Vagina (tissue), 2 donors: ENCODE measurements at places on chromosomes 2 and 18.

GRCh38 chr2:43890855-43891254 lies 52.1 kb downstream of the ABCG8 start:
- no peak for DNase-seq

GRCh38 chr2:71858071-71858470 lies 289.6 kb downstream of the CYP26B1 start:
- DNase-seq: no peak

DNA sequence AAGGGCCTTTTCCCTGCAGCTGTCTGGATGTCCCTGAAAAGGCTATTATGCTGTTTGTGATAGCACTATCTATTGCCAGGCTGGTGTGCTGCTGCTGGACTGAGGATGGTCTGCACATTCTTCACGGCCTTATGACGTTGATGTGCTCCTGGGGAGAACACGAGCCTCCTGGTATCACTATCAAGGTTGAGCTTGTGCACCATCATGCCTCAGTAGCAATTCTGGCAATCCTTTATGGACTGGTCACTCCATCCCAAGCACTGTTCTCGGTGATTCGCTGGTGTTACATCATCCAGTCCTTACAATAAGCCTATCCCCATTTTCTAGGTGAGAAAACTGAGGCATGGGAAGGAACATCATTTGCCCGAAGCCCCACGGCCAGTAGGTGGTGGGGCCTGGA lies 18.2 kb upstream of the CCBE1 start:
- no peak for DNase-seq

GRCh38 chr18:65255417-65255816 lies 495.4 kb upstream of the CDH7 start:
- no peak for DNase-seq

DNA sequence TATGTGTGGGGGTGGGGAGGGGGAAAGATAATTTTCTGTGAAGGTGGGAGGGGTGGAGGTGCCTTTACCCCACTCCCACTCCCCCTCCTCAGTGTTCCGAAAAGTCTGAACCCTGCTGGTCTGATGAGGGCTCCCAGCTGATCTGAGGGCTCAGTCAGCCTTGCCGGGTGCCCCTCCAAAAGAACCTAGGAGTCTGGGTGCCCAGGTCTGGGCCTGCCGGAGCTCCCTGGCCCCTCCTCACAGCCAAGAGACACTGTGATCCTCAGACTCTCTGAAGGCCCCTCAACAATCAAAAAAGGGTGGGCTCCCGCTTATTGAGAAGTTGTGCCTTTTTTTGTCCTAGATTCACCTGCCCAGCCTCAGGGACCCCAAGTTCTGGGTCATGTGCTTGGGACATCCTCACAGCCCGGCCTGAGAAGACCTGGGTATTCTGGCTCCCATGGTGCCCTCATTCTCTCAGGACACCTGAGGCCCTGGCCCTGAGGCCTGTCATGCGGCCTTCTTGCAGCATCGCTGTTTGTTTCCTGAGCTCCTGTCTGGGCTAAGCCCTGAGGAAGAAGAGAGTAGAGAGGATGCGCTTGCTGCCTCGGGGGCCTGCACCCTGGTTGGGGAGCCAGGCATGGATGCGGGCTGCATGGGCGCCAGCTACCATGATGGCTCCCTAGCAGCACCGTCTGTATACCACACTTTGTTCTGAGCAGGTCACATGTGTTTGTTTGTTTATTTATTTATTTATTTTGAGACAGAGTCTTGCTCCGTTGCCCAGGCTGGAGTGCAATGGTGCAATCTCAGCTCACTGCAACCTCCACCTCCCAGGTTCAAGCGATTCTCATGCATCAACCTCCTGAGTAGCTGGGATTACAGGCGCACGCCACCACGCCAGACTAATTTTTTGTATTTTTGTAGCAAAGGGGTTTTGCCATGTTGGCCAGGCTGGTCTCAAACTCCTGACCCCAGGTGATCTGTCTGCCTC lies 44.0 kb downstream of the SDC1 start:
- DNase-seq: no peak

- DNase-seq: no peak
These were observed 404.1 kb downstream of the ZEB2 start for GRCh38 chr2:144115739-144116291.

DNA sequence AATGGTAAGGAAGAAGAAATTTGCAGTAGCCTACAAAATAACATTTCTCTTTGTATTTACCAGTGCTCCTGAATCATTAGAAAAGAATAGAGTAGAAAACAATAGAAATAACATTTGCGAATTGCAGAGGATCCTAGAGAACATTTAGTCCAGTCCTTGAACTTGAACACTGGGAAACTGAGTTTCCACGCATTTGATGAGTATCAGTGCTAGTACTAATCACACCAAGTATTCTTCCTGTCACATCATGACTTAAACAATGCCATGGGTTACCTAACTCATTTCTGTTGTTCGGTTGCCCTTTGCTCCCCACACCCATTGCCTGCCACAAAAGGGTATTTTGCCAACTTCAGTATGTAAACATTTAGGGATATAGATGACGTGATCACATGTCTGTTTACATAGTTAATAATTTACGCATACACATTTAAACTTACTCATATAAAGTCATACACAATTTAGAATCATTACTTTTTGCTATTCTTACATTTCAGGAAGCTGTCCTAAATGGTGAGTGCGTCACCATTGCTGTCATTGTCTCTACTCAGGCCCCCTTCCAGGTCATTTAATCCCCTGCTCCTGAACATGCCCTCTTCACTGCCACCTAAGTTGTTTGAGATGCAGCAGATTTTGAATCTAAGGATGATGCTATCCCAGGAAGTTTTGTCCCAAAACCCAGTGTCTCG lies 42.3 kb downstream of the CRIM1 start:
- no peak for DNase-seq

DNA sequence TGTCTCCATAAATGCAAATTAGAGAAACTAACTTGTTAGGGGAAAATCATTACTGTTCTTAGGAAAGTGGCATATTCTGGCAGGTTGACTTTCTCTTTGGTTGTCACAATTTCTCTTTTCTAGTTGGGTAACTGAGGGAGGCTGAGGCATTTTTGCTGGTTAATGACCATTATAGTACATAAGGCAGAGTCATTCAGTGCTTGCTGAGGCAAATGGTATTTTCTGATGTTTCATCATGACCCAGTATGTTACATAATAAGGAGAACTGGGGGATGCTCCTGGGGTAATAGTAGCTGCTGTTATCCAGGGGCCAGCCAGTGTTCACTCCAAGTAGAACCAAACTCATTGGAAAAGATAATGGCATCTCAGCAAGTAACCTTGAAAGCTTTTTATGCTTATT lies 62.3 kb downstream of the ITGA6 start:
- no peak for DNase-seq

DNA sequence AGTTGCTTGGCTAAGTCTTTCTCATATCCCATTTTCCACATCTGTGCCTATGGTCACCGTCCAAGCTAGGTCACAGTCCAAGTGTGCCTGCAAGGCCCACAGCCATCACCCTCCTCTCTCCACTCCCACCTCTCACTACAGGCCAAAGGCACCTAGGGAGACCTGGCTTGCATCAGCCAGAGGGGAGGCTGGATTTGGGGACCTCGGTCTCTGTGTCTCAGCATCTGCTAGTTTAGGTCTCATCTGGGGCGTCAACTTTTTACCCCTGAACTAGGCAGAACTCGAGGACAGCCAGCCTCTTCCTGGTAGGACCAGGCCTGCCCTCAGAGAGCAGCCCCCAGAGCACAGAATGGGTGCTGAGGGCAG lies 217.1 kb downstream of the DYSF start:
- DNase-seq: no peak

- DNase-seq: no peak
These were observed 156.5 kb downstream of the NAPG start for GRCh38 chr18:10682368-10682714.

GRCh38 chr2:241310917-241311566 lies 4.4 kb downstream of the HDLBP start:
- no peak for DNase-seq

- no peak for DNase-seq
These were observed 262.8 kb upstream of the FANCL start for GRCh38 chr2:58503918-58504317.

- no peak for DNase-seq
These were observed 77.9 kb downstream of the DTNA start for GRCh38 chr18:34787931-34788532.

GRCh38 chr2:26559556-26559955 lies 81.6 kb downstream of the CIB4 start:
- no peak for DNase-seq

DNA sequence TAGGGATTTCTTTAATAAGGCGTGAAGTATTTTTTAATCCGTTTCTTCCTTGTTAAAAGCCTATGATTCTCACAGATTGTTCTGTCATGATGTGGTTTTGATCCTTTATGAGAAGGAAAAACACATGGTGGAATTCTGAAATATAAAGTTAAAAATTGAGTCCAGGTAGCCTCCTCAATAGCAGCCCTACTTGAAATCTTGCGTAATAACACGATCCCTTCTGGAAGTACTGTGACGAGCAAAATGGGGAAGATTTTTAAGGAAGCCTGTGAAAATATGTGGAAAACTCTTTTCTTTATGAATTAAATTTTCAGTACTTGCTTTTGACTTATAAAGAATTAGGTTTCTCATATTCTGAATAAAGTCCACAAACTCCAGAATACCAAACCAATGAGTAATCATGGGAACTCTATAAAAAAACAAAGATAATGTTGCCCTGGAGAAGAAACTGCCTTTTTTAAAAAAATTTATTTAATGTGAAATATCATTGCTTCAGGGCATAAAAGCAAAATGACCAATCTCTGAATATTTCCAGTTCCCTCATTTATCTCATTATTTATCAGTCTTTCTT lies 476.4 kb upstream of the ZEB2 start:
- DNase-seq: no peak

- DNase-seq: no peak
These were observed 141.9 kb downstream of the RHBDD1 start for GRCh38 chr2:226977775-226978190.

DNA sequence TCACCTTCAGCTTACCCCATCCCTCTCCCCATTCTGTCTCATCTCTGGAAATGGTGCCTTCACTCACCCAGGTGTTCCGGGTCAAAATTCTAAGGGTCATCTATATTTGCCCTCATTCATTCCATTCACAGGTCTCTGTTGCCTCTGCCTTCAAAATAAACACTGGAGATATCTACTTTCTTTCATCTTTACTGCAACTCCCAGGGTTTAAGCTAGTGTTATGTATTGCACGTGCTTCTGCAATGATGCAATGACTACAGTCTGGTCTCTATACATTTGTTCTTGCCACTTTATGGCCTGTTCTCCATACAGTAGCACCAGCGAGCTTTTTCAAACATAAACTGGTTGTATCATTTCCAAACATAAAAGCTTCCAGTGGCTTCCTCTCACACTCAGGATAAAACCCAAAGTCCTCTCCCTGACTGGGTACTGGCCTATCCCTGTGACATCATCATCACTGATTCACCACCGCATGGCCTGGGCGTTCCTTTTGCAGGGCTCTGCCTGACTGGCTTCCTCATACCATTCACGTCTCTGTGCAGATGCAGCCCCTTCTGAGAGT lies 14.3 kb downstream of the DSG2 start:
- DNase-seq: no peak

GRCh38 chr18:36185157-36185556 lies 2.1 kb upstream of the MOCOS start:
- DNase-seq: no peak

DNA sequence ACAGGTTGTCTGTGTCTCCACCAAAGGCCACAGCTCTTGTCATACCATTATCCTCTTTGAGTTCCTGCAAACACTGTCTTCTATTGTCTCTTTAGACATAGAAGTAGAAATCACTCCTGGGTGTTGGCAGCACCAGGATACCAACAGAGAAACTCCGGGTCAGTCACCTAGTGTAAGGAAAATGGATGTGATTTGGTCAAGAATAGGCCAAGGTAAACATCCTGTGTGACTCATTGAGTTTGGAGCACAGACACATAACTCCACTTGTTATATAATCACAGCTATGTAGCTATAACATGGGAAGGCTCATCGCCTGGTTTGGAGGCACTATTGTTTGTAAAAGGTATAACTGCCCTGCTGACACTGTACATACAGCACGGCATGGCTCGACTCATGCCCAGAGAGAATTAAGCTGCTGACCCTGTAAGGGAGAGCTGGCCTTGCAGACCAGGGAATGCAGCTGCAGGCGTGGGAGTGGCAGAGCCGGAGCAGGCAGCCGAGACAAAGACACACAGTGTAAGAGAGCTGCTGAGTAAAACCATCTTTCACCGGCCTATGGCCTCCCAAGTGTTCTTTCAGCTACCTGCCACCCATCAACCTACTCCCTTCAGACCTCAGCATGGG lies 3.4 kb upstream of the TXNL1 start:
- DNase-seq: no peak

- DNase-seq: peak; percentile 70
These were observed 3.7 kb upstream of the AQP12A start for GRCh38 chr2:240687741-240688552.

GRCh38 chr18:55264108-55264507 lies 304.8 kb upstream of the CCDC68 start:
- DNase-seq: no peak

GRCh38 chr18:79870301-79871025 lies 72.7 kb downstream of the KCNG2 start:
- DNase-seq: no peak

DNA sequence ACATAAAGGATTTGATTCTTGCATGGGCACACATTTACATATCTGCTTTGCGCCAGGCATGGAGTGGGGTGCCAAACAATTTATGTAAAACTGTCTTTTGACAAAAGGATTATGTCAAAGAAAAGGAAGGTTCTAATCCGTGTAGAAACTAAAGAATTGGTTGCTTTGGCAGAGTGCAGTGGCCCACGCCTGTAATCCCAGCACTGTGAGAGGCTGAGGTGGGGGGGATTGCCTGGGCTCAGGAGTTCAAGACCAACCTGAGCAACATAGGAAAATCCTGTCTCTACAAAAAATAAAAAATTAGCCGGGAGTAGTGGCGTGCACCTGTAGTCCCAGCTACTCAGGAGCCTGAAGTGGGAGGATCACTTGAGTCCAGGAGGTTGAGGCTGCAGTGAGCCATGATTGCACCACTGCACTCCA lies 1.1 kb upstream of the MTERF4 start:
- DNase-seq: peak; percentile 31

- no peak for DNase-seq
These were observed 126.6 kb upstream of the PPP1CB start for GRCh38 chr2:28624793-28625701.
